ENCODE measurements at places on chromosomes 13 and 19.

GRCh38 chr13:44068169-44068568 lies 188.5 kb downstream of the LACC1 start:
- no peak for DNase-seq

DNA sequence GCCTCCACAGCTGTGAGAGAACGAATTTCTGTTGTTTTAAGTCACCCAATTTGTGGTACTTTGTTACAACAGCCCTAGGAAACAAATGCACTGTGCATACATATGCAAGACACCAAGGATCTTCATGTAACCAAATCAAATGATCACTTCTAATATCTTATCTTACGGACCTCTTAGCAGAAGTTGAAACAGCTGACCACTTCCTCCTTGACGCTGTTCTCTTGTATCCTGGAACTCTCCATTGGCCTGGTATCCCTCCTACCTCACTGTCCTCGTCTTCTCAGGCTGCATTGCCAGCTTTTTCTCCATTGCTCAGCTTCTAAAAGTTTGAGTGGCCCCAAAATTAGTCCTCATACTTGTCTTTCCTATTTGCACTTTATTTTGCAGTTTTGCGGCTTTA lies 200.4 kb downstream of the DLEU7 start:
- no peak for DNase-seq

DNA sequence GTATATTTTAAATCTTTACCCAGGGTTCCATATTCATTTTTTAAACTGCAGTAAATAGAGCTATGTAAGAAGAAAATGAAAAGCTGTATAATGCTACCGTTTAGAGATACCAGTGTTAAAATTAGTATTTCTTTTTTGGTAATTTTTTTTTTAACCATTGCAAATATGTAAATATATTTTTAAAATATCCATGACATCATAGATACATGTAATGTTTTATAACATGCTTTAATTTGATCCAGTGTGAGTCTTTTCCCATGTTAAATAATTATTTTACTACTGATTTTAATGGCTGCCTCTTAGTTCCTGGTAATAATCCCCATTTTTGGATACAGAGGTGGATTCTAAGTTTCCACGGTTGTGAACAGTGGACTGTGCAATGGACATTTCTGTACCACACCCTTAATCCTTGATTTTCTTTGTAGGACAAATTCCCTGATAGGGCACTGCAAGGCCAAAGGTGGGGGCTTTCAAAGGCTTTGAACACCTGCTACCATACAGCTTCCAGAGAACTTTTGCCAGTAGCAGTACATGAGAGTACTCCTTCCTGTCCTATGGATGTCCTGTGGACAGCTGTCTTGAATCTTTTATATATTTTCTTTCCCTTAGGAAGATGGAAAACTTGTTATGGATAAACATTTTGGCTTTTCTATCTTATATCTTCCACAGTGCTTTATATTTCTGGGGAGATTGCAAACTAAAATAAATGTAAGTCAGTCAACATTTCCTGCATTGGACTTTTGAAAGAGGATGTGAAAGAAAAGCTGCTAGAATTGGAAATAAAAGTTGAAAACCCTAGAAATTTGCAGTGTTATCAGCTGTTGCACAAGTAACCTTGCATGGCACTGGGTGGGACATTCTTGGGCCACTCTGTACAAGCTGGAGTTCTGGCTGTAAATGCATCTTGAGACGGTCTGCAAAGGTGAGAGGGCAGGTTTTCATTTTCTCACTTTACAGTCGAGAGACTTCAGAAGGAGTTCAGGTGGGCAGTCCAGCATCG lies 46.8 kb downstream of the ARHGEF7 start:
- DNase-seq = no peak

- no peak for DNase-seq
These were observed 75.5 kb downstream of the ALOX5AP start for GRCh38 chr13:30810801-30811200.

- no peak for DNase-seq
These were observed 18.8 kb upstream of the GTF3A start for GRCh38 chr13:27405546-27406134.

DNA sequence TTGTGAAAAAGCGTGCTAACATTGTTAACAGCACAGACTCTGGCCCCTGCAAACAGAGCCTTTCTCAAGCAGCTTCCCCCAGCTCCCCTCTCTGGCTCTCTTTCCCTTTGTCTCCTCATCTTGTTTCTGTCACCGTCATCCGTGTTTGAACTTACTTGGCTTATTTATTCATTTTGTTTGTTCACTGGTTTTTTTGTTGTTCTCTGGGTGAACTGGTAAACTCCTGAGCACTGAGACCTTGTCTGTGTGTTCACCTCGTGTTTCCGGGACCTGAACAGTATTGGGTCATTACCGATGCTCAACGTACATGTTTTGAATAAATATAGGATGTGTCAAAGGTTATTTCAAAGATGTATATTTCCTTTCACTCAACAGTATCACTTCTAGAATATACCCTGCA lies 92.4 kb upstream of the USP29 start:
- no peak for DNase-seq

GRCh38 chr13:22077205-22077683 lies 406.4 kb downstream of the FGF9 start:
- DNase-seq = no peak

DNA sequence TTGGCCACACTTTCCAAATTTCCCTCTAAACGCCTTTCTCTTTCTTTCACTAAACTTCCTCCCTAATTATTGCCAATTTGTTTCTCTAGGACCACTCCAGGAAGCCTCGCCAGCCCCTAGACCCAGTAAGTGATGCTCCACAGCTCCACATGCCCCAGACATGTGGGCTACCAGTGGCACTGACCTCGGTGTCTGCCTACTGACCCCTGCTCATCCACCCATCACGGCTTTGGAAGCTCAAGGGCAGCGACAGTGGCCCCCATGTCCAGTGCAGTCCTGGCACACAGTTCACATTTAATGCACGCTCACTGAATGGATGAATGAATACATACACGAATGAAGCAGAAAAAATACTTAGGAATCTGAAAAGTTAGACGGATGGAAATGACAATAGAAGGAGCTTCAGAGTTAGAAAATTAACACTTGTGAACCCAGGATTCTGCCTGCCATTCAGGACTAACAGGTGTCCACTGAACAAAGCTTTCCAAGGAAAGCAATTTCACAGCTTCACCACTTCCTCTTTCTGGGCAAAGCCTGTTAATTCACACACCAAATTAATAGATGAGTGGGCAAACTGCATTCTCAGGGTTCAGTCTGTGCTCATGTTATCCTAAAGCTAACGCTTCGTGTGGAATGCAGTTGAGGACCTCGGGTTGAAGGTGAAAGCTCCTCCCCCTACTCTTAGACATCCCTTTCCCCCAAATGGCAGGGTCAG lies 50.9 kb downstream of the CCDC70 start:
- no peak for DNase-seq

Measured in activated T-cell treated with anti-CD3 and anti-CD28 coated beads for 1 hour (primary cell).